Aorta (tissue), 5 donors: ENCODE measurements at places on chromosomes 6 and 20. TPM values are rescaled to one million over a fixed set of nuclear protein-coding genes. Genes with fewer than 3 reads are reported as not detected.
A peak's percentile ranks its signal among the peaks of the same experiment; 100 is the strongest.

DNA sequence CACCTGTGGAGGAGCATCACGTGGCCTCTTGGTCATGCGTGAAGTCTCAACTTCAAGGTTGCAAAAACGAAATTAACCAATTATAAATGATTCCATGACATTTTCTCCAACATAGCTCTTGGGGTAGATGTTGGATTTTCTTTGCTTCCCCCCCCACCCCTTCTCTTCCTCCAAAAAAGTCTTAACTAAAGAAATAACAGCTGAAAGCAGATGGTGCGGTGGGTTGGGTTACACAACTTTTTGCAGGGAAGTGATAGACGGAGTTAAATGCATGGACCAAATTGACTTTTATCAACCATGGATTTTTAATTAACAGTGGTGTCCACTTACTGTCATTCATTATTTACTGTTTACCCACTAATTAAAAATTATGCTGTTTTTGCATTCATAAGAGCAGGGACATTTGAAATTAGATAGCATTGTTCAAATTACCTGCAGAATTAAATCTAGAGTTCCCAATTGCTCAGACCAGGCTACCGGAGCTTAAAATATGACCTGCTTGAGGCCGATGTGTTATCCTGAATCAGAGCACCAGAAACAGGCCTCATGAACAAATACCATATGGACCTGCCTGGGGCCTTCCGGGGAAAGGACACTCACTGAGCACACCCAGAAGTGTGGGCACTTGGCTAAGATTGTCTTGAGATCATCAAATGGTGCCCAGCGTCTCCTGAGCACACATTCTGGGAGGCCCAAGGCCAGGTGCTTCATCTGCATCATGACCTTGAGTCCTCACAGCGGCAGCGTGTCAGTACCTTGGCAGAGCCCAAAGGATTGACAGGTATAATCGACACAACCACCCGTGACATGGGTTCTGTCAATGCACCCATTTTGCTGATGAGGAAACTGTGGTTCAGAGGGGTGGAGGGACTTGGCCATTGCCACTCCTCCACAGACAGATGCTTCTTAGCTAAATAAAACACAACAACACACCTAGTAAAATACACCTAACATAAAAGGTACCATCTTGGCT is 41.5 kb downstream of the APCDD1L start:
- no peak for DNase-seq

DNA sequence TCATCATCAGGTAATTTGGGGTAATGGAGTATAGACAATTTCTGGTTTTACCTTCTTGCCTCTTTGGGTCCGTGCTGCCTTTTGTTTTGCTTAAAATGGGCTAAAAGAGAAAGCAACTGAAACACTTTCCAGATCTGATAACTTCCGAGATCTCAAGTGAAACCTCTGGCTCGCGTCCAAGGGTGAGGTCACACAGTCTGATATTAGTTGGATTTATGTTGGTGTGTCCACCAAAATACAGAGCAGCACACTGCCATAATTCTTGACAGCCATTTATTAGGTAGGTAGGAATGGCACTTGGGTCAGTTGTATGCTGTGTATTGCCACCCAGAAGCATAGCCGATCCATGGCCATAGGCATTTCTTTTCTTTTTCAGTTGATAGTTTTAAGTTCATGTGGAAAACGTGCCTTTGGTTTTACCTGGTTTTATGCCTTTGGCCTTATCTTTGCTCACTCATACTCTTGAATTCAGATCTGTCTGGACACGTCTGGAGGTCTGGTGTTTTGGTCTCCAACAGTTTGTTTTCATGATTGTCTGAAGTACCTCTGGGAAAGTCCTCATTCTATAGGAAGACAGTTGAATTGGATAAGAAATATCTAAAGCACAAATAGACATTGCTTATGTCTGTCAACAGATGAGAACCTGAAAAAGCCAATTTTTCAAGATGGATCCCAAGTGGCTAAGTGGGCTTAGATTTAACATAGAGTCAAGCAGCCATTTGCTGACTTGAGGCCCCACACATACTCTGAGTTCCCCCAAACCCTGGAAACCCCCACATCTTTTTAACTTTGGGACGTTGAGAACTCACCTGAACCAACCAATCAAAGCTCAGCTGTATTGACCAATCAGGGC is 320.8 kb downstream of the SOX4 start:
- DNase-seq: peak; percentile 82

DNA sequence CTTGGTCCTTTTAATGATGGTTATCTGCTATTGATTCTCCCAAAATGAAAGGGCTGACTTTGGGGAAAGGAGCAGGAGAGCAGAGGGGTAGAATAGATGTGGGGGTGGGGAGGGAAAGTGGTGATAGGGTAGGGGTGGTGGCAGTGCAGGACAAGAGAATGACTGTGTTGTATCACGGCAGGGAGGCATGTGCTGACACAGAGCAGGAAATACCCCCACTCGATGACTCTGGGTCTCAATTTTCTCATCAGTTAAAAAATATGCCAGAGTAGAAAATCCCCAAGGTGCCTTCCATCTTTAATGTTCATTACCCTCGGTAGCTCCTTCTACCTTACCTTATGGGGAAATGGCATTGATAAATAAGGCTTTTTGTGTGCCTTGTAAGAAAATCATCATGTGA is 79.0 kb upstream of the ATXN1 start:
- no peak for DNase-seq

DNA sequence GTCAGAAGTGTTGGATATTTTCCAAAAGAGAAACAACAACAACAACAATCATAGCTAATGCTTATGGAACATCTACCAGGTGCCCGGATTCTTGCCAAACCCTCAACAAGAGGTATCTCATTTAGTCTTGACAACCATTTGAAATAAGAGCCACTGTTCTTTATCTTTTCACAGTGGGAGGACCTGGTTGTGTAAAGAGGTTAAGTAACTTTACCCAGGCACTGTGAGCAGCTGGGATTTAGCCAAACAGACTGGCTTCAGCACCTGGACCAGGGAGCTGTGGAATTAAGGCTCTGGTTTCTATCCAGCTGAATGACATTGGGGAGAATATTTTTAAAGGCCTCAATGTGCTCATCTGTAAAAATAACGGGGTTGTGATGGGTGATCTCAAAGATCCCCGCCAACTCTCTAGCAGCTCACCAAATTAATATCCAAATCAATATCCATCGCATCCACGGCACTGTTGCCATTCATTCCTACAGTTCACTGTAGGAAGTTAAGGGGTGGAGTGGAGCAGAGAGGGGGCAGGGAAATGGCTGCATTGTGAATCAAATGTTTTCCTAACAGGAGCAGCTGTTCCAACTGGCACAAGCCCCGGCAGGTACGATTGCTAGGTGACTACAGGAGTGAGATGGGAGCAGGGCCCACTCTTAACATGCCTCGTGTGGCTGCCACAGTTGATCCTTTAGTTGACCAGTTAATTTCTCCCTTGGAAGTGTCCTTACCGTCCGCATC is 61.8 kb downstream of the GCNT2 start:
- DNase-seq: no peak

GRCh38 chr6:159095616-159096015 is 50.8 kb upstream of the TAGAP start:
- no peak for DNase-seq

The OR12D3 gene
- total RNA-seq: not detected

The FAM50B gene
- 7.8 TPM for total RNA-seq

The PLEKHG1 gene
- 62.7 TPM for total RNA-seq
